ENCODE measurements at places on chromosomes 2 and 18. TPM values are rescaled to one million over a fixed set of nuclear protein-coding genes. Genes with fewer than 3 reads are reported as not detected.

Gene MTLN
- 285 TPM for total RNA-seq

Gene BOLA3
- 55.4 TPM for total RNA-seq

Gene MYCN
- total RNA-seq, result 0.25 TPM

Gene POU3F3
- total RNA-seq, result not detected

Gene NR4A2
- total RNA-seq, result 0.86 TPM

Gene DSG4
- not detected for total RNA-seq

Gene IL1F10
- total RNA-seq, result not detected

Gene QPCT
- total RNA-seq, result 1.4 TPM

Gene MRO
- 1.5 TPM for total RNA-seq

DNA sequence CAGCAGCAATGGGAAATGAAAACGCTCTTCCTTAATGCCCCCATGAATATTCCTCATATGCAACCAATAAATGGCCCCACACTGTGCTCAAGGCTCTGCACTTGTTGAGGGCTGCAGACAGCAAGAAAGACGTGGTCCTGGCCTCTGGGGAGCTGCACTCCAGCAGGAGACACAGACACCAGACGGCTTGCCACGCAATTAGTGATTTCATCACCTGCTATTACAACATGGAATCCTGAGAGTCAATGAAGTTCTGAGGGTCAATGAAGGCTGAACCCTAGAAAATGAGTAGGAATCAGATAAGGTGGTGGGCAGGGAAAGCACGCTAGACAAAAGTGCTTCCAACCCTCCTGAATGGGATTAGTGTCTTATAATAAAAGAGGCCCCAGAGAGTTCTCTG is 18.9 kb downstream of the CREG2 start:
- H3K36me3 ChIP-seq, result no peaks in the 10 kb centered on the region
- H3K27ac ChIP-seq, result no peak overlapping the region
- no peaks in the 10 kb centered on the region for H3K27me3 ChIP-seq
- H3K4me1 ChIP-seq, result no peaks in the 10 kb centered on the region

DNA sequence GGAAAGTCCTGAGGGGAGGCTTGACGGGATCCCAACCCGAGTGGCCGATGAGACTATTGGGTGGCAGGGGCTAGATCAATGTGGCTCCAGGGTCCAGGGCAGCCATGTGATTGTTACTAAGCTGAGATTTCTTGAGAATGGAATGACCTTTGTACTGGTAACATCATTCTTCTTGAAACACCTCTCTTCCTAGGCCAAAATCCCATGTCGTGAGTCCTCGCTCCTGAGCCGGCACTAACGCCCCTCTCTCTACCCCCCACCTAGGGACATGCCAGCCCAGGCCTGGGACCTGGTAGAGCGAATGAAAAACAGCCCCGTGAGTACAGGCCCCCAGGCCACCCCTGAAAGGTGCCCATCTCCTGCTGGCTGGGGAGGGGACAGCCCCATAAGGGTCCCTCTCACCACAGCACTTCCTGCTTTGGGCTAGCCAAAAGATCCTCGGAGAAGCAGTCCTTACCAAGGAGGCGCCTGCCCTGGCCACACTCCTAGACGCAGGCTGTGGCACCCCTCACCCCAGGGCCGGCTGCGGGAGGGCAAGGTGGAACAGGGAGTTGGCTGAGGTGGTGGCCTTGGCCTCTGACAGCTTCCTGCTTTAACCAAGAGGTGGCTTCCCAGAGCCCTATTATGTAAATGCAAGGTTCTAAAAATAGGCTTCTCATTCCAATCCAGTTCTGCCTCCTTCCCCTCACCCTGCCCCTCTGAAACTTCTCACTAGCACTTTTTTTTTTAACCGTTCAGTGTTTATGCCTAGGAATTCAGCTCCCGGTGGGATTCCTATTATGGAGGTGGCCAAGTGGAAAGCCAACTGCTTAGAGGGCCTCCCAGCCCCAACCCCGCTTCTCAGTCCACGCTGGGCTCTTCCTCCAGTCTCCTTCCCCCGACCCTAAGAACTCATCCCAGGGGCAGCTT is 126.6 kb upstream of the PPP1CB start:
- H3K4me1 ChIP-seq, result peaks cover 75% of the 10 kb centered on the region
- no peaks in the 10 kb centered on the region for H3K36me3 ChIP-seq
- peak overlapping the region; percentile 89 for H3K27ac ChIP-seq
- no peaks in the 10 kb centered on the region for H3K27me3 ChIP-seq

GRCh38 chr2:24337890-24338289 is 22.4 kb downstream of the ITSN2 start:
- H3K4me1 ChIP-seq, result peaks cover 28% of the 10 kb centered on the region
- H3K27ac ChIP-seq, result no peak overlapping the region
- no peaks in the 10 kb centered on the region for H3K36me3 ChIP-seq
- no peaks in the 10 kb centered on the region for H3K27me3 ChIP-seq
- DNase-seq, result no peak
- no peak overlapping the region for H3K4me3 ChIP-seq

GRCh38 chr2:187008111-187008510 is 159.1 kb upstream of the ZSWIM2 start:
- H3K4me3 ChIP-seq, result no peak overlapping the region
- DNase-seq, result no peak
- no peaks in the 10 kb centered on the region for H3K4me1 ChIP-seq
- no peaks in the 10 kb centered on the region for H3K27me3 ChIP-seq

DNA sequence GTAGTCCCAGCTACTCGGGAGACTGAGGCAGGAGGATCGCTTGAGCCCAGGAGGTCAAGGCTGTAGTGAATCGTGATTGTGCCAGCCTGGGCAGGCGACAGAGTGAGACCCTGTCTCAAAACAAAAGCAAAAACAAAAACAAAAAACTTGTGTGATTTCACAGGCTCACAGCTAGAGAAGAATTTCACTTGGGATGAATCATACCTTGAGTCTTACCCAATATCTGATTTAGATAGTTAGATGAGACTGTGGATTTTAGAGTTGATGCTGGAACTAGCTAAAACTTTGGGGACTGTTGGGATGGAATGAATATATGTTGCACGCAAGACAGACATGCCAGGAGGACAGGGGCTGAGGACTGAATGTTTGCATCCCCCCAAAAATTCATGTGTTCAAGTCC is 4.4 kb downstream of the ANKRD29 start:
- H3K4me1 ChIP-seq, result peaks cover 3% of the 10 kb centered on the region
- H3K27ac ChIP-seq, result no peak overlapping the region
- H3K4me3 ChIP-seq, result no peak overlapping the region
- peaks cover under 1% of the 10 kb centered on the region for H3K27me3 ChIP-seq
- H3K36me3 ChIP-seq, result no peaks in the 10 kb centered on the region

DNA sequence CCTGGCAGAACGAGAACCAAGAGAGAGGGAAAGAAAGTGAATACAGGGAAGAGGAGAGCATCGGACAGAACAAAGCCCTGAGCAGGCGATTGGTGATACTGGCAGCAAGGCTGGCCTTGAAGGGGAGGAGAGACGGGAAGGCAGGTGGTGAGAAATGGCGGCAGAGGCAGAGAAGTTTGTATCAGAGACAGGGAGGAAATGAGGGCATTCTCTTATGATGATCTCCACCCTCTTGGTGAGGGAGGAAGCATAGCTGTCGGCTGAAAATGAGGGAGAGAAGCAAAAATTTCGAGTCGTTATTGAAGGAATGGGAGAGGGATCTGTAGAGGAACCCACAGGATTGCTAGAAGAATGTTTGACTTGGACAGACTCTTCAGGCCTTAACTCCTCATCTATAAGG is 80.6 kb downstream of the CLIP4 start:
- H3K4me3 ChIP-seq, result no peak overlapping the region
- no peaks in the 10 kb centered on the region for H3K27me3 ChIP-seq
- no peaks in the 10 kb centered on the region for H3K36me3 ChIP-seq
- H3K4me1 ChIP-seq, result no peaks in the 10 kb centered on the region

DNA sequence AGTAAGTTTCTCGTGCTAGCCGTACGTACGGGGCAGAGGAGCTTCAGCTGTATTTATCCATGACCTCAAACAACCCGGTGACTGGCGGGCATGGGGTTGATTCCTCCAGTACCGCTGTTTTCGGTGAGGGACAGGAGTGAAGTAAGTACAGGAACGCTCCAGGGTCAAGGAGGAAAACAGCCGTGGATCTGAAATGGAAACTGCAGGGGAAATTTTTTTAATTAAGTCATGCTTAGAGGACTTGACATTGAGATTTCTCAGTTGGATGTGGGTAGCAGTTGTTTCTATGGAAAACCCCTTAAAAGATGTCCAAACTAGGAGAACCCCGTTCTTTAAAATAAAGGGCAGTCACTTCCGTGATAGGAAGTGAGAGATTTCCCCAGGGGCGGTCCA is 1.2 kb downstream of the RAB12 start:
- H3K36me3 ChIP-seq, result peaks cover 4% of the 10 kb centered on the region
- DNase-seq, result no peak
- no peaks in the 10 kb centered on the region for H3K27me3 ChIP-seq
- H3K4me1 ChIP-seq, result peaks cover 52% of the 10 kb centered on the region

DNA sequence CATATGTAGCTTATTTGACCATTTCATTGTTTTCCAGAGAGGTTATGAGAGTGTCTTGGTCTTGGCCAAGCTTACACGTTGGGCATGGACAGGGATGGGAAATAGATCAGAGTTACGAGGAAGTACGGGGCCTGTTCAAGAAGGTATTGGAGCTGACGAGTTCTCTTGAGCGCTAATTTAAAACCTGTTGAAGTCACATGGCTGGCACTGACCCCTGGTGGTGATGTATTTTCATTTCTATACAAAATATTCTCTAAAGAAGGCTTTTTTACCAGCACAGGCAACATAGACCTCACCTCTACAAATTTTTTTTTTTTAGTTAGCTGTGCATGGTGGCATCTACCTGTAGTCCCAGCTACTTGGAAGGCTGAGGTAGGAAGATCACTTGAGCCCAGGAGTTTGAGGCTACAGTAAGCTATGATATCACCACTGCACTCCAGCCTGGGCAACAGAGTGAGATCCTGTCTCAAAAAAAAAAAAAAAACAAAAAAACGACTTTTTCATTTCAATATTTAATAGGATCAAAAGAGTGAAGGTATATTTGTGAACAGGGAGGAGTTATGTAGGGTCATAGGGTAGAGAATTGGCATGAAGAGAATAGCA is 19.6 kb downstream of the UGP2 start:
- DNase-seq, result peak; percentile 21
- peak overlapping the region; percentile 74 for H3K27ac ChIP-seq
- peaks cover 88% of the 10 kb centered on the region for H3K36me3 ChIP-seq
- no peaks in the 10 kb centered on the region for H3K27me3 ChIP-seq

DNA sequence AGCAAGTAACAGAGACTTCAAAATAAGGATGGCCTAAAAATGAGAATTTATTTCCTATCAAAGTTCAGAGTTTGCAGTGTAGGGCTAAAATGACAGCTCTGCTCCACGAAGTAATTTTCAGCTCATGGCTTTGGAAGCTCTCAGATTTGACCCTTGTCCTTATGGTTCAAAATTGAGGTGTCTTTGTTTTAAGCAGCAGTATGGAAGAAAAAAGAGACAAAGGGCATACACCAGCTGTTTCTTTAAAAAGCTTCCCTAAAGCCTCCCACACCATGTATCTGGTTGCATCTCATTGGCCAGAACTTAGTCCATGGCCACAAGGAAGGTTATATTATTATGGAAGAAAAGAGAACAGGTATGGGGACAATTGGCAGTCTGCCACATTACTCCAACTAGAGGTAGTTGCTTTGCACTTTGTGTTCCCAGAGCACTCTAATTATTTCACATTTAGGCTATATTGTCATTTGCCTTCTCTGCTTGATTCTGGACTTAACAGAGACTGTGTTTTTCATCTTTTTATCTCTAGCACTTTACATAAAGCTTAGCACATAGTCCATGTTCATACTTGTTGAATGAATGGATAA is 180.4 kb downstream of the MCFD2 start:
- H3K4me1 ChIP-seq, result peaks cover 58% of the 10 kb centered on the region
- H3K4me3 ChIP-seq, result no peak overlapping the region
- H3K36me3 ChIP-seq, result no peaks in the 10 kb centered on the region
- H3K27me3 ChIP-seq, result no peaks in the 10 kb centered on the region

GRCh38 chr2:237359894-237360780 is 53.8 kb downstream of the COL6A3 start:
- no peaks in the 10 kb centered on the region for H3K27me3 ChIP-seq
- DNase-seq, result no peak
- H3K4me1 ChIP-seq, result no peaks in the 10 kb centered on the region
- no peak overlapping the region for H3K4me3 ChIP-seq
- H3K36me3 ChIP-seq, result no peaks in the 10 kb centered on the region
- no peak overlapping the region for H3K27ac ChIP-seq

DNA sequence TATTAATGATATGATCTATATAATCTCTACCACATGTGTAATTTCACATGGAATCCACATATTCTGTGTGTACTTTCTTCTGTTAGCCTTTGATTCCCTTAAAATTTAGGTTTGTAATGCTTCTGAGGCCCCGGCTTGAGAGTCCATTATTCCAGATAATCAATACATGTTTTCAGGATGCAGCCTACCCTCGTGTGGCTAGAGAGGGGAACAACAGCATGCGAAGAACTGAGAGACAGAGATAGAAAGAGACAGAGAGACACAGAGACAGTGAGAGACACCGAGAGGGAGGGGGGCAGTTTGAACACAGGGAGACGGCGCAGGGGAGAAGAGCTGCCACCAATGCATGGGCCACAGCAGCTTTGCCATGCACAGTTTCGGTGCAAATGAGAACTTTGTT is 185.4 kb downstream of the SNTG2 start:
- H3K27me3 ChIP-seq, result peaks cover 4% of the 10 kb centered on the region
- DNase-seq, result no peak
- no peaks in the 10 kb centered on the region for H3K36me3 ChIP-seq
- no peak overlapping the region for H3K4me3 ChIP-seq
- no peaks in the 10 kb centered on the region for H3K4me1 ChIP-seq

DNA sequence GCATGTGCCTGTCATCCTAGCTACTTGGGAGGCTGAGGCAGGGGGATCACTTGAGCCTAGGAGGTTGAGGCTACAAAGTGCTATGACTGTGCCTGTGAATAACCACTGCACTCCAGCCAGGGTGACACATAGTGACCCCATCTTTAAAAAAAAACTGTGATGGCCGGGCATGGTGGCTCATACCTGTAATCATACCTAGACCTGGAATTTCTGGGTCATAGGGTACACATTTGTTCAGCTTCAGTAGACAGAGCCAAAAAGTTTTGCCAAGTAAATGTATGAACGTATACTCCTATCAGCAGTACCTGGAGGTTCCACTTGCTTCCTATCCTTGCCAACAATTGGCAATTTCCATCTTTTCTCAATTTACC is 6.4 kb upstream of the IGFBP2 start:
- H3K36me3 ChIP-seq, result no peaks in the 10 kb centered on the region
- no peaks in the 10 kb centered on the region for H3K27me3 ChIP-seq
- H3K4me3 ChIP-seq, result no peak overlapping the region
- no peak for DNase-seq
- no peaks in the 10 kb centered on the region for H3K4me1 ChIP-seq

DNA sequence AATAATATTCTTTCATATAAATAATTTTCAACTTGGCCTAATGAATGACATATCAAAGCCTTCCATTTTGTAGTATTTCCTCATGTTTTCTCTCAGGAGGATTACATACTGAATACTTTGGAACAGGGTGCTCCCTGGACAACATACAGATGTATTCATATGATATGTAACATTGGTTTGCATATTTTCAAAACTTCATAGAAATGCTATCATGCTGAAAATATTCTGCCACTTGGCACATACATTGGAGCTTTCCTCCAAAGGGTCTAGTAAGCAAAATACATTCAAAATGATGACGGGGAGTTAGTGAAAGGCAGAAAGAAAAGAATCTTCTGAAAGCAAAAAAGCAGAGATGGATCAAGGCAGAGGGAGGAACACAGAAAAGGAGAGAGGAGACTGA is 38.1 kb upstream of the RTN4 start:
- no peaks in the 10 kb centered on the region for H3K36me3 ChIP-seq
- no peaks in the 10 kb centered on the region for H3K27me3 ChIP-seq
- H3K4me1 ChIP-seq, result peaks cover 5% of the 10 kb centered on the region
- no peak overlapping the region for H3K27ac ChIP-seq

GRCh38 chr2:42474765-42475454 is 18.9 kb downstream of the KCNG3 start:
- H3K4me3 ChIP-seq, result no peak overlapping the region
- H3K27me3 ChIP-seq, result no peaks in the 10 kb centered on the region
- H3K36me3 ChIP-seq, result no peaks in the 10 kb centered on the region
- H3K27ac ChIP-seq, result no peak overlapping the region

- no peak overlapping the region for H3K4me3 ChIP-seq
- no peaks in the 10 kb centered on the region for H3K36me3 ChIP-seq
- H3K4me1 ChIP-seq, result no peaks in the 10 kb centered on the region
Observed at GRCh38 chr18:47754311-47755101, 176.0 kb downstream of the SMAD2 start.
